ENCODE measurements at places on chromosomes 7 and 10.

- no peak for DNase-seq
Measured at GRCh38 chr10:60331886-60332285, 57.8 kb downstream of the ANK3 start.

GRCh38 chr10:124688889-124689670, 55.1 kb downstream of the FAM53B start:
- DNase-seq, result peak; percentile 37

GRCh38 chr10:58969576-58969975, 206.9 kb upstream of the PHYHIPL start:
- DNase-seq, result no peak

DNA sequence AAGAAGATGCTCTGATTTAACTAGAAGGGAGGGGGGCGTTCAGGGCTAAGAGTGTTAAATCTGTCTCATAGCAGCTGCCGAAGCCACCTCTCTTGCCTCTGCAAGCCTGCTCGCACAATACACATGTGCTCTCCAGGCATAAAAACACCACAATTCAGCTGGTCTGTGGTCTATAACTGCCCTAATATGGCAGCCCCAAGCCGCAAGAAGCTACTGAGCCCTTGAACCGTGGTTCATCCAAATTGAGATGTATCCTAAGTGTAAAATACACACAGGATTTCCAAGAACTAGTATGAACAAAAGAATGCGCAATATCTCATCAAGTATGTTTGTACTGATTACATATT, 70.8 kb upstream of the FGFR2 start:
- no peak for DNase-seq

GRCh38 chr7:70113536-70113935, 515.3 kb downstream of the AUTS2 start:
- no peak for DNase-seq

GRCh38 chr7:64590971-64591370, 28.1 kb upstream of the ZNF680 start:
- no peak for DNase-seq

DNA sequence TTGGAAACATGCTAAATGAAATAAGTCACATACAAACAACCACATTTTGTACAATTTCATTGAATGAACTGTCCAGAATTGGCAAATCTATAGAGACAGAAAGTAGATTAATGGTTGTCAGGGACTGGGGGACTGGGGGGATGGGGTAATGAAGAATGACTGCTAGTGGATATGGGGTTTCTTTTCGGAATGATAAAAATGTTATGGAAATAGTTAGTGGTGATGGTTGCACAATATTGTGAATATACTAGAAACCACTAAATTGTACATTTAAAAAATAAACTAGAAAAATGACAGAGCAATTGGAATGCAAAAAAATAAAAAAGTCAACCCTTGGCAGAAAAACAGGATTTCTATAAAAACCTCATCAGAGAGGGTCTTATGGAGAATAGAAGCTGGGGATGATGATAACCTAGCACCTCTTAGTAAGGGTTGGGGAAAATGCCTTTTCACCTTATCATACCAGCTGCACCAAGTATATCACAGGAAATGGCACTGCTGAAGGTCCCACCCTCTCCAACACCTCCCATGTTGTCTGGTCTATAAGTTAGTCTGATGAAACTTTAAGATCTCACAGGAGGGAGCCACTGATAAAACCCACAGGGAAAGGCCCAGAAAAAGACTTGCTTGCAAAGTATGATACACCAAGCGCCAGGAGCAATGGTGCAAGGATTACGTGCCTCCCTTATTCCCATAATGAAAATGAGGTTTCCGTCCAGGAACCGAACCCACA, 23.1 kb upstream of the JAZF1 start:
- DNase-seq, result no peak

DNA sequence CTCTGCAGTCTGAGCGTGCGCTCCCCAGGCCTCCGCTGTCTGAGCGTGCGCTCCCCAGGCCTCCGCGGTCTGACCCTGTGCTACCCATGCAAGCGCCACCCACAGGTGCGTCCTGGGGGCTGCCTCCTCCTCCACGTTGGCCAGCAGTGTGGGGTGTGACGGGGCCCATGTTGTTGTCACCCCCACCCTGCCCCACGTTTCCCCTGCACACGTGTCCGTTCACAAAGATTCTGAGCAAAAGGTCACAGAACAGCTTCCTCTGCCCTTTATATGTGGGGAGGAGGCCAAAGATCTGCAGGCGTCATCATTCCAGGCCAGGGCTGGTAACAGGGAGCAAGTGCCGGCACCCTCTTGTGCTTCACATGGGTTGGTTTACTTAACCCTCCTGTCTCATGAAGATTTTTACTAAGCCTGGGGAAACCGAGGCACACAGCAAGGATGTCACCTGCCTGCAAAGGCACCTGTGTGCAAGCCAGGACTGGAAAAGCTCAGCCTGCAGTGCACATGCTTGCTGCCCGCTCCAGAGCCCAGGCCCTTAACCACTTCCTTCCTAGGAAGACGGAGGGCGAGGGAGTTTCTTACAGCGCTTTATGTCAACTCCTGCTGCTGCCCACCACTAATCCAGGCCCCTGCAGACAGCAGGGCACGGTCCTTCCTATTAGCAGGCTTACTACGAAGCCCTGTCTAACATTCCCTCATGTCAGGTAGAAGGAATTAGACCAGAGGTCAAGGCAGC, 4.8 kb downstream of the GPR146 start:
- DNase-seq, result no peak

DNA sequence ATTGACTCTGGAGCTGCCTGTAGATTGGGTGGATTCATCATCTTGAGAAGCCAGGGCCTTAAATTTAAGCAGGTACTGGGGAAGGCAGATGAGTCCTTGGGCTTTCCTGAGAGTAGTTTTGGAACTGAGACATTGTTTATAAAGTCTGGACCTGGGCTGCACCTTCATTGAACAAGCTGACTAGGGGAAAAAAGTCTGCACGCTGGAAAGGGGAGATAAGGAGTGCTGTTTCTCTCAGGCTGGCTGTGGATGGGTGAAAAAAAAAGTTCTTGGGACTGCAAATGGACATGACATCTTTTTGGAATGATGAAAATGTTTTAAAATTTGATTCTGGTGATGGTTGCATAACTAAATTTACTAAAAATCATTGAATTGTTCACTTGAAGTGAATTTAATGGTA, 12.0 kb downstream of the SEC24C start:
- DNase-seq, result no peak

- no peak for DNase-seq
Measured at GRCh38 chr10:132520177-132520811, 17.3 kb upstream of the INPP5A start.

GRCh38 chr10:44899450-44900080, 11.6 kb upstream of the TMEM72 start:
- no peak for DNase-seq

DNA sequence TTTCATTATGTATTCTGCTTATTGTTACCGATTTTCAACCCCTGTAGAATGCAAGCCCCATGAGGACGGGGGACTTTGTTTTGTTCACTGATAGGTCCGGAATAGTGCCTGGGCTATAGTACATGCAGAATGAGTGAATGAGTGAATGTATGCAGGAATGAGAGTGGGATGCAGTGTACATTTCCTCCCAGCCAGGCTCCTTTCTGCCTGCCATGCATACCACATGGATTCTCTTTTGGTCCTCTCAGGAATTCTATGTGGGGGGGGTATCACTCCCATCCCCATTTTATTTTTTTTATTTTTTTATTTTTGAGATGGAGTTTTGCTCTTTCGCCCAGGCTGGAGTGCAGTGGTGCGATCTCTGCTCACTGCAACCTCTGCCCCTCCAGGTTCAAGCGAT, 16.7 kb downstream of the TRIM56 start:
- no peak for DNase-seq

DNA sequence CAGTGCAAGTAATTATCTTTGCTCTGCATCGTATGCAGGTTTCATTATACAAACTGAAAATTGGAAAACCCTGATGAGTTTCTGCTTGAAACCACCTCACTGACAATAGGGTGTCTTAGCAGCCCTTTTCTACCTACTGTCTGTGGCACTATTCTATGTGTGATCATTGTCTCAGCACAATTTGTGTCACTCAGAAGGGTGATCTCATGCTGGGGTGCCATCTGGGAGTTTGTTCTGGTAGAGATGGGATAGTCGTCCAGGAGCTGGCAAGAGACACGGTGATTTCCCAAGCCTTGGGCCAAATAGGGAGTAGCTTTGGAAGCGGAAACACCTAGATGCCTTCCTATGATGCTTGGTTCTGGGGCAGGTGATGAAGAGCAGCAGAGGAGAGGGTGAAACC, 186.3 kb downstream of the FRMD4A start:
- DNase-seq, result no peak

GRCh38 chr7:22868509-22868908, 45.9 kb upstream of the TOMM7 start:
- no peak for DNase-seq

DNA sequence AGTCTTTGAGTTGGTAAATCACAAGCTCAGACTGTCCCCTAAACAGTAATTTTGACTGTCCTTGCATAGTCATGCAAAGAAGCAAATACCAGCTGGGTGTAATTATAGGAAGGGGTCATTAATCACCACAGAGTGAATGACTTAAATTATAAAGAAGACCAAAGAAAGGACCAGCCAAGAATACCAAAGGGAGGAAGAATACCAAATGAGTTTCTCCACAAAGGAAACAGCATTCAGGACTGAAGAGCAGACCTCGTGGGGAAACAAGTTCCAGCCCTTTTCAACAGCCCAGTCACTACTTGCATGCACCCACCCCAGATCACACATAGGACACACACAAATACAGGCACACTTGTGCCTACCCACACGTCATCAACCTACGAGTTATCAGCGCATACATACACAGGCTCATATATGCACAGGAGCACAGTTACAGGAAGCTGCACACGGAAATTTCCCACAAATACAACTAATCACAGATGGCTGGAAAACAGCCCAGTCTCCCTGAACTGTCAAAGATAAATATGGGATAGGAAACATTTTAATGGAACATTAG, 77.6 kb downstream of the DENND2A start:
- no peak for DNase-seq

- DNase-seq, result no peak
Measured at GRCh38 chr7:21966271-21966670, 20.6 kb upstream of the CDCA7L start.

GRCh38 chr7:15658247-15658646, 28.2 kb downstream of the MEOX2 start:
- no peak for DNase-seq

GRCh38 chr7:17132726-17133125, 165.7 kb upstream of the AHR start:
- DNase-seq, result no peak

DNA sequence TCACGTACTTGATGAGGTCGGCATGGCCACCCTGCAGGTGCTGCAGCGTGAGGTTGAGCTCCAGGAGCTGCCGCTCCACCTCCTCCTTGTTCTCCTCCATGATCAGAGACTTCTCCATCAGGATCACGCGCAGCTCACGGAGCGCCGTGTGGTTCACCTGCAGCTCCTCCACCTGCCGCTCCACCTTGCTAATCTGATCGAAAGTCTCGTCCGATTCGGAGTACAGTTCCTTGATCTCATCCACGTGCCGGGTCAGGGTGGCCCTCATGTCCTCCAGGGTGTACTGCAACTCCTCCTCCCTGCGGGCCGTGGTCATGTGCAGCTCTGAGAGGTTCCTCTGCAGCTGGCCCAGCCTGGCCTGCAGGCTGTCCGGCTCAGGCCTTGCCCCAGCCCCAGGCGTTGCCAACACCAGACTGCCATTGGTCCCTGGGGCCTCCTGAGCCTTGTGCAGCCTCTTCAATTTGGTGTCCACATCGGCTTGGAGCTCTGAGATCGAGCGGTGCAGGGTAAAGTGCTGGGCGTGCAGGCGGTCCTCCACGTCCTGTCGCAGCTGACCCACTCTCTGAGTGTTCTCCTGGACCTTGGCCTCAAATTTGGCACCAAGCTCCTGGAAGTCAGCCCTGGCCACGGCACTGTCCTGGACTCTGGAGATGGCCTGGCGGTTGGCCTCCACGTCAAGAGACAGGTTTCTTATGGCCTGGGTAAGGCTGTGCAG, 13.9 kb downstream of the MMRN2 start:
- DNase-seq, result no peak

DNA sequence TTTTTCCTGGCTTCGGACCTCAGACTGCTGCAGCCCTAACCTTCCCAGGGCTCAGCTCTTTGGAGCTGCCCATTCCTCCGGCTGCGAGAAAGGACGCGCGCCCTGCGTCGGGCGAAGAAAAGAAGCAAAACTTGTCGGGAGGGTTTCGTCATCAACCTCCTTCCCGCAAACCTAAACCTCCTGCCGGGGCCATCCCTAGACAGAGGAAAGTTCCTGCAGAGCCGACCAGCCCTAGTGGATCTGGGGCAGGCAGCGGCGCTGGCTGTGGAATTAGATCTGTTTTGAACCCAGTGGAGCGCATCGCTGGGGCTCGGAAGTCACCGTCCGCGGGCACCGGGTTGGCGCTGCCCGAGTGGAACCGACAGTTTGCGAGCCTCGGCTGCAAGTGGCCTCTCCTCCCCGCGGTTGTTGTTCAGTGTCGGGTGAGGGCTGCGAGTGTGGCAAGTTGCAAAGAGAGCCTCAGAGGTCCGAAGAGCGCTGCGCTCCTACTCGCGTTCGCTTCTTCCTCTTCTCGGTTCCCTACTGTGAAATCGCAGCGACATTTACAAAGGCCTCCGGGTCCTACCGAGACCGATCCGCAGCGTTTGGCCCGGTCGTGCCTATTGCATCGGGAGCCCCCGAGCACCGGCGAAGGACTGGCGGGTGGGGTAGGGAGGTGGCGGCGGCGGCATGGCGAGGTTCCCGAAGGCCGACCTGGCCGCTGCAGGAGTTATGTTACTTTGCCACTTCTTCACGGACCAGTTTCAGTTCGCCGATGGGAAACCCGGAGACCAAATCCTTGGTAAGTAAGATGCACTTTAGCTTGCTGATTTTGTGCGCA, at the start of gene PLXDC2:
Gene PLXDC2, plus strand, starts transcription at position 22 of the 820 bp plus-strand sequence.
- DNase-seq, result no peak

DNA sequence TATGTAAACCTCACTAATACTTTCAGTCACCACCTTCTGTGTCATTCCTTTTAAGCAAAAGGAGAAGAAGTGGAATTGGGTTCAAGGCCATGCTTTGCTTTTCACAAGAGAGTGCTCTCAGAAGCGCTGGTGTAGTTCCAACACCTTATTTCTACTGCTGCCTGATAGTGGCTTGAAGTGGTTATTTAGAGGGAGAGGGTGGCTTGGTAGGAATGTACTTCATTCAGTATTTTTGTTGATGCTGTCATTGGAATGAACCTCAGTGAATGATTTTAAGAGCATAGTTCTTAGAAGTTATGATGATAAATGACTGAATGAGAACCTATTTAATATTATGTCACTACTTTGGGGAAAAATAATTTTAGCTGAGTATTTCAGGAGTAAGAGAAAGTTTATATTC, 396.7 kb downstream of the EXOC4 start:
- no peak for DNase-seq

DNA sequence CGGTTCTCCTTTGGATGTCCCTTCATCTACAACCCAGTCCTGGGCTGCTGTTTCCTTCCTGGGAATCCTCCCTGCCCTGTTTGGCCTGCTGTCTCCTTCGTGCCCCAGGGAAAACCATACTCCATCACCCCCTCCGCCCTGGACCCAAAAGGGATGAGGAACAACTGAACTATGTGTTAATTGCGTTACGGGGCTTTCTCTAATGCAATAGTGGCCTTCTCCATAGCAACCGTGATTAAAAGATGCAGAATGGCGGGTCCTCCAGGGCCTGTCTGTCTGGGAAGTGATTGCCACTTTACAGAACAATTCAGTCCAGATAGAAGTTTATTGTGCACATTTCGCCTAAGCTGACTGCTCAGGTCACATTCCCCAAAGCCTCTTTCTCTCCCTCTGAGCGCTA, 112.0 kb upstream of the FGFR2 start:
- no peak for DNase-seq

Measured in activated T-helper 1 cell treated with anti-CD3 and anti-CD28 coated beads, Interleukin-2, amount 50 U/mL, for 16 hours (primary cell).